Activated CD8-positive, alpha-beta memory T cell treated with anti-CD3 and anti-CD28 coated beads for 48 hours (primary cell): ENCODE measurements at places on chromosomes 6 and 20.

- no peak for DNase-seq
Measured at GRCh38 chr6:96075826-96076225, 60.1 kb downstream of the FUT9 start.

DNA sequence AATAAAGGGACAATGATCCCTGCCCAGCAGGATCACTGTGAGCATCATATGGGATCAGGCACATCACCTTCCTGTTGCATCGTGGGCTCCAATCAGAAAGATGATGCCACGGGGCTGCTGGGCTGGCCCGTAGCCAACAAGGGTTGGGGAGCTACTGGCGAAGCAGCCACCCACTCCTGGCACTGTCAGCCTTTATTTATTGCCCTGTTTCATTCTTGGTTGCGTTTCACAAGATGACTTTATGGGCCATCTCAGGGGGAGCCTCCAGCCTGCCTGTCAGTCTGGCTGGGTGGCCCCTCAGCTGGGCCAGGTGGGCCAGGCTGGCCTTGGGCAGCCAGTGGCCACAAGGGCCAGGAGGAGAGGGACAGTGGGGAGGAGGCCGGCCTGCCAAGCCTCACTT lies 17.3 kb downstream of the VSTM2L start:
- DNase-seq = no peak

DNA sequence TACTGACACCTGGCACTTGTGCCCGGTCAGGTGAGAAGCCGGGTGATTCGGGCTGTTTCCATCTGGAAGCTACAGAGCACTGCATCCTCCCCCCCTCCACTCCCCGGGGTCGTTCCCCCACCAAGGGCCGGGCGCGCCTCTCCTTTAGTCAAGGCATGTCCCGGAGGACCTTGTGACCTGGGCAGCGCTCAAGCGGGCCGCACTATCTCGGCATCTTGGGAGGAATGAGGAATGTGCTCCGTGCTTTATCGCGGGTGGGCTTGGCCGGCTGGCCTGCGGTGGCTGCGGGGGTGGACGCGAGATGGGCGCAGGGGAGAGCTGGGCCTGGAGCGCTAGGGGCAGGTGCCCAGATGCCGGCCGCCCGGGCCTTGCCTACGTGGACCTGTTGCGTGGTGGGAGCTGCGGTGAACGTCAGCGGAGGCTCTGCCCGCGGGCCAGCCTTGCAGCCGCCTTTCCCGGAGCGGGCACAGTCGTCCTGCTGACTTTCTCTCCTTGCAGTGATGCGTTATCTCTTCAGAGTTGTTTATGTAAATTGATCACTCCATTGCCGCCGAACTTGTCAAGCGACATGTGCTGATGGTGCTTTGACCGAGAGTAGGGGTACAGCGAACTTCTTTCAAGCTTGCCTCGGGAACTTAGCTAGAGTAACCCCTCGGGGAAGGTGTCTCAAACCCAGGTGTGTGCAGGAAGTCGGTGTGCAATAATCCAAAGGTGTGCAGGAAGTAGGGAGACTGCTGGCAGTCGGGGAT lies 1.1 kb downstream of the LRRC1 start:
- DNase-seq = no peak

DNA sequence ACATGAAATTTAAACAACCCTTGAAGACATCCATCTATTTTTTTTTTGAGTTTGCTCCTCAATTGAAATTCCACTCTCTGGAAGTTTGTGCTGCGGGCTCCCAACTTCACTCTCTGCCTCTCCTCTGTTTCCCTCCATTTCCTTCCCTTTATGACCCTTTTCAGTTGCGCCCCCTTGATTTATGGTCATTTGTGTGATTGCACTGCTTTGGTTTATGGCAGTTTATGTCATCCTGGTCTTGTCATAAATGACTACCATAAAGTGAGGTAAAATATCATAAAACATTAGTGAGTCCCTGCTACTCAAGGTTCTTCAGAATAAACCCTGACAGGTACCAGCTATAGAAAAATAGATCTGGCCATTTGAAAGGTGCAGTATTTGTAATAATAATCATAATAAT lies 348.3 kb upstream of the ZFP64 start:
- no peak for DNase-seq

DNA sequence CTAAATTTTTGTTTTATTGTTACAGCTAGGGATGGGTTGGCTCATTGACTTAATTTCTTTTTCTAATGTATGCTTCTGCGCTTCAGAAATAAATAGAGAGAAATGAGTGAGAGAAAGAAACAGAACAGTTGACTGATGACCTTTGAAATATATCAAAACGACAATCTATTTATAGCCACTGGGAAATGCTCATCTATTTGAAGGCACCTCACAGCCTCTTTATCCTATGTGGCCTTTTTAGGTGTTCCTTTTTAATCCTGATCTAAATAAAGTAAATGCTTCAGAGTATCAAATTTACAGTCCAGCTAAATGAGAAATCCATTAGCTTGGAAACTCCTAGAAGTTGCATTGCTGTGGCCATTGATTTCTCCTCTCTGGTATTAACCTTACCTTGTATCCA lies 943.5 kb upstream of the CITED2 start:
- no peak for DNase-seq

DNA sequence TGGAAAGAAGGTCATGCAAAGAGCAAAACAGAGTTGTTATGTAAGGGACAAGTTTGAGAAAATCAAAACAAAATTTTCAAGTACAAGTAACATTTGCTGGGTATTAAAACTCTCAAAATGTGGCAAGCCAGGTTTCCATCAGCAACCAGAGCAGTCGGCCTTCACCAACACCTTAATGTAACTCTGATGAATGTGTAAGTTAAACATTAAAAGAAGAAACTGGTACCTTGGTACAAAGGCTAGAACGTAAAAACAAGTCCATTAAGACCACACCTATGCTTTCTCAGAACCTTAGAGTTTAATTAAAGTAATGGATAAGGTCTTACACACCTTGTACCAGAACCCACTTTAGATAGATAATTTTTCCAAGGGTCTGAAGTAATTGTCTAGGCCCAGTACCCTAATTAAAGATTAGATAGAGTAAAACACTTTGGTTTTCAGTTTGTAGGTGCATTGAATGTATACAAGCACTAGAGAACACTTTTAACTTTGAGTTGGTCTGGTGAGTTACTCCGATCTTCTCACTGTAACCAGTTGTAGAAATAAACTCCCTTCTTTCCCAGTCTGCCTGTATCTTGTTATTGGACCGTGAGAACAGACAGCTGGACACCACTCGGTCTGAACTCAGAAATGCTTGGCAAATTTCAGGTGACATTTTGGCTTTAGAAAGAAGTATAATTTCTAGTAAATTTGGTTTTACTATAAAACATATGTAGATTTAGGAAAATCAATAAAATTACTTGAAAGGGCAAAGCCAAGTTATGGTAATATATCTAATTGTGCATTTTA lies 319.4 kb downstream of the HTR1B start:
- no peak for DNase-seq

DNA sequence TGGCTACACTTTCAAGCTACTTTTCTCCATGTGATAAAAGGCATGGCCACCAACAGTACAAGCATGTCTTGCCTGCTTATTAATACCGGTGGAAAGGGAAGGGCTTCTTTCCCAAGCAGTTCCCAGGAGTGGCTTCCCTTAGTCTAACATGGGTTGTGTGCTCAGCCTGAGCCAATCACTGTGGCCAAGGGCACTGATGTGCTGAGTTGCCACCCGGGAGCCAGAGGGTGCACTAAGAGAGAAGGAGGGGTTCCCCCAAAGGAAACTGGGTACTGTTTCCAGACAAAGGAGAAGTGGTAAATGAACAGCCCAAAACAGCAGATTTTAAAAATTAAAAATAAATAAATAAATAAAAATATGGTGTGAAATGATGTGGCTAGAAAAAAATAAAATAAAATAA lies 68.5 kb downstream of the BANF2 start:
- DNase-seq = no peak

DNA sequence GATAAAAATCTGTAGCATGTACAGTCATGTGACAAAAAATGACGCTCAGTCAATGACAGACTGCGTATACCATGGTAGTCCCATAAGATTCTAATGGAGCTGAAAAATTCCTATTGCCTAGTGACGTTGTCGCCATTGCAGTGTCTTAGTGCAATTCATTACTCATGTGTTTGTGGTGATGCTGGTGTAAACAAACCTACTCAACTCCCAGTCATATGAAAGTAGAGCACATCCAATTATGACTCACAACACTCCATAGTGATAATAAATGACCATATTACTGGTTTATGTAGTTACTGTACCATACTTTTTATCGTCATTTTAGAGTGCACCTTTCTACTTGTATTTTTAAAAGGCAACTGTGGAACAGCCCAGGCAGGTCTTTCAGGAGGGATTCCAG lies 45.0 kb downstream of the TFAP2A start:
- no peak for DNase-seq

DNA sequence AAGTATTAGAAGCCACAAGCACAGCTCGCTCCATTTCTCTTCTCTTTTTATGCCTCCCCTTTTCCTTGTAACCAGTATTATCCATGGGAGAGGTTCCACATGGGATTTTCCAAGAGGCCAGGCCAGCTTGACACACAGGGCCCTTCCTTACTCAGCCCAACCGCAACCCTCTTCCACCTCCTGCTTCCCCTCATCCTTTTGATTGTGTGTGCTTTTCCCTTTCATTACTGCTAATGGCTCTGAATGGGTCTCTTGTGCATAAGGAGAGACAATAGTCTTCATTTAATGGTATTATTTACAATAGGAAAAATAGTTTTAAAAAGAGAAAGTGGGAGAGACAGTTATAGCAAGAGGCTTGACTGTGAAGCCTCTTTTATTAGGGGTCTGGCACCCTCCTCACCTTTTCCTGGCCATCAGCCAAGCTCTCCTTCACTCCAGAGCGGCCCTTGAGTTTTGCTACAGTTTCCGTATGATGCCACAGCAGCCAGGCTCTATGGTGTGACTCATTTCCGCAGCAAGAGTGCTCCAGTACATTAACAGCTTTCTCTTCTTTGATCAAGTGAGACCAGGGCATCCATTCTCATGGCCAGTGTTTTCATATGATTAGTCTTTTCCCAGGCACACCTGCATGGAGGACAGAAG lies 579.5 kb downstream of the TFAP2B start:
- DNase-seq = no peak

DNA sequence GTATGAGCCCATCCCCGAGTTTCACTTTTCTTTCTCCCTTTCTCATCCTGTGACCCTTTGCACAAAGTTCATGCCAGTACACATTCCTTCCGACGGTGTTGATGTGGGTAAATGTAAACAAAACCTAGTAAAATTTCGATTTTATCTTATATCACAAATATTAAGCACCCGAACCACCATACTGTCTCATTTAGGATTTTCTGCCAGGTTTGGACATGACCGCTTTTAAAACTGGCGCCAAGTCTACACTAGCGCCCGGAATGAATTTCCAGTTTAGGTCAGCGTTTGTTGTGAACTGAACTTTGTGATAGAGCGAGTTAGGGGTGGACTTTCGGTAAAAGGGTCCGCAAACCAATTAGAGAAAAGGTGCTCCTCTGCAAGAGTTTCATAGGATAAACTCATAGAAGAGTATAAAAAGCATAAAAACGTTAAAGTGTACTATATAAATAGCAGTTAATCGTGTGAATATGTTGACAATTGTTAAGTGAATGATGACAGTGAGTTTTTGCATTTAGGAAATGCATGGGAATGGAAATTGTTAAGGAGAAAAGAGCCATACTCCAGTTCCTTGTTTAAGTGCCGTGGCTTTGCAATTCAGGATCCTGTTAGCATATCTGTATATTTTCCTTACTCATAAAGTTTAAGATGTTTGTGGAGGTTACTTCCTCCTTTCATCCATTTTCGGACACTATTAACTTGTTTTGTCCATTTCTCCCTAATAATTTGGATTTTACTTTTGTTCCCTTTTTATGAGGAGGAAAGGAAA lies 937 bp downstream of the AKAP7 start:
- no peak for DNase-seq

DNA sequence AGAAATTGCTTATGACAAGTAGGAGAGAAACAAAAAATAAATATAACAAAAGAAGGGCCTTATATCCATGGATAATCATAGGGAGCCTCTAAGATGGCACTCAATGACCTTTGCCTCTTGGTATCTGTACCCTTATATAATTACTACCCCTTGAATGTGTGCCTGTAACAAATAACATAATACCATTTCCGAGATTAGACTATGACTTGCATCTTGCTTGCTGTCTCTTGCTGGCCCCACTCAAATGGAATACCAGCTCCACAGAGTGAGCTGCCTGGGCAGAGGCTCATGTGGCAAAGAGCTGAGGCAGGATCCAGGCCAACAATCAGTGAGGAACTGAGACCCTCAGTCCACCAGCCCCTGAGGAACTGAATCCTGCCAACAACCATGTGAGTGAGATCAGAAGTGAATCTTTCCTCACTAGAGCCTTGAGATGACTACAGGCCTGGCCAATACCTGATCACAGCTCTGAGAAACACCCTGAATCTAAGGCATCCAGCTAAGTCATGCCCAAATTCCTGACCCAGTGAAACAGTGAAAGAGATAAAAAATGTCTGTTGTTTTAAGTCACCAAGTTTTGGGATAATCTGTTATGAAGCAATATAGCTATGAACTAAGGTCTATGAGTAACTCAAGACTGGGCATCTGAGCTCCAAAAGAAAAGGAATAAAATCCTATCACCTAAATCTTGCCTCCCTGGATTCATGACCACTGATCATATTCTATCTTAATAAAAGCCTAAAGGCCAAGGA lies 5.5 kb downstream of the KATNA1 start:
- no peak for DNase-seq

DNA sequence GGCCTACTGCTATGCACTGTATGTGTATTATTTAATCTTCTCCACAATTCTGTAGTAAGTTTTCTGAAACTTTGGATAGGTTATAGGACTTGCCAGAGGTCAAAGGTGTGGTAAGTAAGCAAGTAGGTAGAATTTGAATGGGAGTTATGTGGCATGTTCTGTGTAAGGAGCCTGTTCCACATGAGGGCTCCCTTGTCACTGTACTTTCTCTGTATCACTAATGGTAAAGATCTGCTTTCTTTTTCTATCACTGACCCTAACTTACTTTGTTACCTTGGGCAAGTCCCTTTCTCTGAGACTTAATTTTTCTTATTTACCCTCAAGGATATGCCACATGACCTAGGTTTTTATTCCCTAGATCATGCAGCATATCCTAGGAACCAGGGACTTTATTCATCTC lies 50.3 kb downstream of the EIF2S2 start:
- no peak for DNase-seq

DNA sequence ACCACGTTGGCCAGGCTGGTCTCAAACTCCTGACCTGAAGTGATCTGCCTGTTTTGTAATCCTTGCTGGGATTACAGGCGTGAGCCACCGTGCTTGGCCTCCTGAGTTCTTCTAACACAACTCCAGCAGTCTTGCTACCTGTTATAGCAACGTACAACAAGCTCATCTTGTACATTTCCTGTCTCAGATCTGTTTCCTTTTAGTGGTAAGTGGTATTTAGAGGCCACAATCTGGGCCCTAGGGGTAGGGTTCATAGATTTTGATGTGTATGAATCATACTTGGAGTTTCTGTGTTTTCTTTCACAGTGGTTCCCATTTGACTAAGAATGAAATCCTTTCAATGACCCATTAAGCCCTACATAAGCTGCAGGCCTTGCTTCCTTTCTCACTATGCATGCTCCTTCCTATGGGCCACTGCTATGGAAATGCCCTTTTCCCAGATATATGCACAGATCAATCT lies 27.1 kb upstream of the SYNCRIP start:
- DNase-seq = no peak
